ENCODE measurements at places on chromosomes 13 and 19.

DNA sequence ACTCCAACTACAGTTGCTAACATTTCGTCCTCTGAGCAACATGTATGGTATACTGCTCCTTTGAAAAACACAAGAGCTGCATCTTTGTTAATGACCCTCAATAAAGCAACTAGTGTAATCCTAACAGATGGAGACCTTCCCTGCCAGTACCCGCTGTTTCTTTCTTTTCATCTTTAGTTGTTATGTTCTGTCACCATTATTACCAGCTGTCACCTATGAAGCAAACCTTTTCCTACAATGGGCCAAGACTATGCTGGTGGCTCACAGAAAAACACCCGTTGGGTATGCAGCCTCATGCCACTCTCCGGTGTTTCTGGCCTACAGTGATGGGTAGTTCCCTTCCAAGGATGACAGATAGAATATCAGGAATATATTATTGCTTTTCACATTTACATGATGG, 29.7 kb upstream of the CYSLTR2 start:
- DNase-seq, result no peak

GRCh38 chr19:2981898-2982297, 4.5 kb downstream of the TLE6 start:
- DNase-seq, result no peak

GRCh38 chr13:100440751-100441425, 147.7 kb downstream of the GGACT start:
- no peak for DNase-seq

DNA sequence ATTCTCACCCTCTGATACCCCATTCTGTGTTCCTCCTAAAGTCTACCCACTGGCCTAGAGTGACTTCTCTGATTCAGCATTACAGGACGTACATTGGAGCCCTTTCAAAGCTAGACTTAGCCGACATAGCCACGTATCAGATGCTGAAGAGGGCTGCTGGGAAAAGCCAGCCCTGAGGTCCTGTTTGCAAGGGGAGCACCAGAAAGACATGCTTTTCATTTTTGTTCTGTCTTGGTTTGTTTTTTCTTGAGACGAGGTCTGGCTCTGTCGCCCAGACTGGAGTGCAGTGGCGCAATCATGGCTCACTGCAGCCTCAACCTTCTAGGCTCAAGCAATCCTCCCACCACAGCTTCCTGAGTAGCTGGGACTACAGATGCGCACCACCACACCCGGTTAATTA, 6.3 kb upstream of the ZSWIM4 start:
- DNase-seq, result no peak

GRCh38 chr13:67298297-67298696, 68.2 kb upstream of the PCDH9 start:
- no peak for DNase-seq
